ENCODE measurements at places on chromosomes 16 and 17.
A peak's percentile ranks its signal among the peaks of the same experiment; 100 is the strongest.

DNA sequence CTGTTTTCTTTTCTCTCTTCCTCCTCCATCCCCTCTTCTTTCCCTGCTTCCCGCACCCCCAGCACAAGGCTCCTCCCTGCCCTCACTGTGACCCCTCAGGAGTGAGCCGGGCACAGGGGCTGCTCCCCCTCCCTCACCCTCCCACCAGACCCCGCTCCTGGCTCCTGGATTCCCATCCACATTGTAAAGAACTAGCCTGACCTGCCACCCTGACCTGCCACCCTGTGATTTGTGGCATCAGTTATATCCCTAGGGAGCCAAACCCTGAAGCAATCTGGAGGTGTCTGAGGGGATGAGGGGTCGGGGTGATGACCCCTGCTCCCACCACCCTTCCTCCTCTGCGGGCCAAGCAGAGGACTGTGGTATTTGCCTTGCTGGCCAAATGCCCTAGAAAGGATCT lies 98.0 kb upstream of the LHX1 start:
- DNase-seq: no peak

- DNase-seq: no peak
Measured at GRCh38 chr16:88005181-88005581, 53.9 kb downstream of the BANP start.

DNA sequence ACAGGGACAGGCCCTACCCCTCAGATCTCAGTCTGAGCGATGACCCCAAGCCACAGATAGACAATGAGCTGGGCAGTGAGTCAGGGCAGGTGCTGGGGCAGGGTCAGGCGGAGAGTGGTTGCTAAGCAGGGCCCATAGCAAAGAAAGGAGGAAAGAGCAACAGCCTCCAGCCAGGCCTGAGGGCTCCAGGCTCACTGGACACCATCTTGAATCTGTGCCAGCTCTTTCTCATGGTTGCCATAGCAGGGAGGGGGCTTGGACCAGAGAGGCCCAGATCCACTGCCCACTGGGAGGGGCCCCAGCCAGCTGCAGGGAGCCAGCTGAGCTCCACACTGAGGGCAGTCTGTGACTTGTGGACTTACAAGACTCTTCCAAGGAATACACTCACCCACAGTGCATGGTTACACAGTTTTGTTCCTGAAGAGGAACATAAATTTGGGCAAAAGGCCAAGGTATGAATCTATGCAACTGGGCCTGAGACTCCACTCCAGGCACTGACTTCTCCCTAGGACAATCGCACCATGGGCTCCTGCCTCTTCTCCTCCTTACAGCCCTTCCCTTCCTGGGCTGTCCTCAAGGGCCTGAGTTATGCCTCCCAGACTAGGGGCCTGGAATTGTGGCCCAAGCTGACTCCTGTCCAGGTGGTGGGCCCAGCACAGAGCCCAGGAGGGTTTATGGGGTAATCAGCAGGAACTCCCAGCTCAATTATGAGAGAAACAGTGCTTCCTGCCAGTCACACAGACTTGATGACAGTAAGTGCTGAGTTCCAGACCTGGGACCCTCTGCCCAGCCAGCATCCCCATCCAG lies 59.9 kb downstream of the BEAN1 start:
- no peak for DNase-seq

GRCh38 chr17:42667088-42667951 lies 8.2 kb downstream of the TUBG2 start:
- no peak for DNase-seq

DNA sequence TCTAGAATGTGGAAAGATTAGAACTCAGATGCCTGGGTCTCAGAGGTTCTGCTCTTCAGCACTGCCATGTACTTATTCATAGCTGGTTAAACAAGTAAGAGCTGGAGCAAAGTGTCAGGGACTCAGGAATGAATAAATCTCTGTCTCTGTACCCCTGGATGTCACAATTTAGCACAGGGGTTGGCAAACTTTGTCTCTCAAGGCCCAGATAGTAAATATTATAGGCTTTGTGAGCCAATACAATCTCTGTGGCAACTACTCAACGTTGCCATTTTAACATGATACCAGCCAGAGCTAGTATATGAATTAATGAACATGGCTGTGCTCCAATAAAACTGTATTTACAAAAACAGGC lies 220.3 kb upstream of the MON1B start:
- no peak for DNase-seq

DNA sequence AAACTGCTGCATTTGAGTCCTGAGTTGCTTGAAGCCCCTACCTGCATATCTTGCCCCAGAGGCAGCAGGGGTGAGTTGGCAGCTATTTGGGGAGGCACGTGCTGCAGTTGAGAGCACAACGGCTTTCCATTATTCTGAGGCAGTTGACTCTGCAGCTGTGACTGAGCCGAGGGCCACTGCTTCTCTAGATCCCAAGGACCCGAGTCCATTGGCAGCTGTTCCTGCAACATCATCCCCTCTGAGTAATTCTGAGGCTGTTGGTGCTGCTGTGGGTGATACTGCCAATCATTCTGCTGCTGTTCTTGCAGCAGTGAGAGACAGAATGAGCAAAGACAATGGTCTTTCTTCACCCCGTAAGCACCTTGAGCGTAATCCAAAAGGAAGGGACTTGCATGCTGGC lies 12.7 kb downstream of the TERF2IP start:
- DNase-seq: no peak

DNA sequence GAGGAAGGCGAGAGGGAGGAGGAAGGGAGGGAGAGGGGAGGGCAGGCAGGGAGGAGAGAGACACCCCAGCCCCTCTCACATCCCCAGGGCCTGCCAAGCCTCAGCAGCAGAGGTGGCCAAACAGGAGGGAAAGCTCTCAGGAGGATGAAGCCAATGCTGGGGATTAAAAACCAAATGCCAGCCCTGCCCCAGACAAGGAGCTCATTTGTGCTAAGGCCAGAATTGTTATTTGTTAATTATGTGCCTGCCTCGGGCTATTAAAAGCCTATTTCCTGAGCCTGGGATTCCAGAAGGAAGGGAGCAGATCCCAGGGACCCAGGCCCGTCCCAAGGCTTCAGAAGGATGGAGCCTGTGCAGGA lies 27.9 kb upstream of the GINS2 start:
- no peak for DNase-seq

DNA sequence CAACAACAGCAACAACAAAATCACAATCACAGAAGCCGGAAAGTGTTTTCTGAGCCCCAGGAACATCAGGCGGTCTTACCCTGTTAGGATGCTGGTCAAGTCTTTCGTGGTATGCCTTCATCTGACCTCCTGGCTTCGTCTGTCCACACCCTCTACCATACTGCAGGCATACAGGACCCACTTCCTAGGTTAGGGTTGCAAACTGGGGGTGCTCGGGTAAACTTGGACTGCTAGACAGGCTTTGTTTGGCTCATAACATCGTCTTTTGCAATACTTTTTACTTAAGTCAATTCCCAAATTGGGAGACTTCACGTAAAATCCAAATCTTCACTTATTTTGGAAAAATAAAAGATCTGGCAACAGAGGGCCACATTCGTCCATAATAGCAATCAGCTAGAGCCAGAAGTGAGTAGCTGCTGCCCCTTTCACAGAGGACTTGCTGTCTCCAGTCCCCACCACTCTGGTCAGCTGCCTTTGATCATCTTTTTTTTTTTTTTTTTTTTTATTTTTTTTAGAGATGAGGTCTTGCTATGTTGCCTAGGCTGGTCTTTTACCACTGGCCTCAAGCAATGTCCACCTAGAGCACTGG lies 30.0 kb downstream of the CHD9 start:
- no peak for DNase-seq

GRCh38 chr16:70481929-70482536 lies 27.6 kb downstream of the FCSK start:
- DNase-seq: no peak

- DNase-seq: peak; percentile 11
Measured at GRCh38 chr16:55257966-55258613, 65.9 kb upstream of the IRX6 start.

- DNase-seq: peak; percentile 73
Measured at GRCh38 chr16:27401768-27402568, at the start of gene IL21R. Gene IL21R (plus strand): TSS chr16:27402174. CDS start chr16:27430072, 27,898 bp downstream.

- DNase-seq: no peak
Measured at GRCh38 chr17:28526381-28526780, 20.2 kb downstream of the FOXN1 start.

DNA sequence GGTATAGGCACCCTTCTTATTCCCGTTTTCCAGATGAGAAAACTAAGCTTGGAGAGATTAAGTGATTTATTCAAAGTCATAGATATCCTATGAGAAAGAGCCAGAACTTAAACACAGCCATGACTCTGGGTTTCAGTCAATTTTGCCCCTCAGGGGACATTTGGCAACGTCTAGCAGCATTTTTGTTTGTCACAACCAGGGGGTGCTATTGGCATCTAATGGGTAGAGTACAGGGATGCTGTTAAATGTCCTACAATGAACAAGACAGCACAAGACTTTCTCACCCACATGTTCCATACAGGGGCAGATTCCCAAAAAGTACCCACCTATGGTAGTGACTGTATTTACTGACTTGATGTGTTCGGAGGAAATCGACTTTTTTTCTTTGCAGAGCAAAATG lies 4.8 kb upstream of the SHISA9 start:
- DNase-seq: no peak

DNA sequence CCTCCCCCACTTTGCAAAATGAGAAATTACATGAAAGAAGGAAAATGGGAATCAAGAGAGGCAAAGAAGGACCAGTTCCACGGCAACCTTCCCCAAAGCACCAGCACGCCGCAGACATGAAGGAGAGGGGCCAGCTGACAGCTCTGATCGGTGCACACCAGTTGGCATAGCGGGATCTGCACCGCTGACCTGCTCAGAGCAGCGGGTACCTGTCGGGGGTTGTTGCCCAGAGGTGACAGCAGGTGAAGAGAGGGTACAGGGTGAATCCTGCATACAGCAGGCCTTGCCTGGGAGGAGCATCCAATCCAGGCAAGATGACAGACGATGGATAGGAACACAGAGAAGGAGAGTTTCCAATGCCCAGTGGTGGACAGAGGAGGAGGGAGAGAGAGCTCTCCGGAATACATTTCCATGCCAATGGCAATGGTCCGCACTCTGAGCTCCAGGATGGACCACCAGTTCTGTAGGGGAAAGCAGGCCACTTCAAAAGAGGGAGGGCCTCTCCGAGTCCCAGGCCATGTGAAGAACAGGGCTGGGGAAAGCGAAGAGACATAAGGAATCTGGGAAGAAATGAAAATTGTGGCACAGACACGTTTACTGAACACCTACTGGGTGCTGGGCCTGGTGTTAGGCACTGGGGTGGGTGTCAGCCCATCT lies 24.0 kb downstream of the CEP295NL start:
- DNase-seq: no peak

GRCh38 chr17:45785480-45786193 lies 1.5 kb downstream of the CRHR1 start:
- DNase-seq: no peak

- DNase-seq: no peak
Measured at GRCh38 chr16:81495321-81496234, 51.0 kb downstream of the CMIP start.

GRCh38 chr16:31529108-31529936 lies 1.6 kb downstream of the AHSP start:
- DNase-seq: no peak

- DNase-seq: no peak
Measured at GRCh38 chr16:10076037-10076436, 106.2 kb downstream of the GRIN2A start.

- DNase-seq: no peak
Measured at GRCh38 chr17:63173903-63174302, 207.9 kb downstream of the TANC2 start.

DNA sequence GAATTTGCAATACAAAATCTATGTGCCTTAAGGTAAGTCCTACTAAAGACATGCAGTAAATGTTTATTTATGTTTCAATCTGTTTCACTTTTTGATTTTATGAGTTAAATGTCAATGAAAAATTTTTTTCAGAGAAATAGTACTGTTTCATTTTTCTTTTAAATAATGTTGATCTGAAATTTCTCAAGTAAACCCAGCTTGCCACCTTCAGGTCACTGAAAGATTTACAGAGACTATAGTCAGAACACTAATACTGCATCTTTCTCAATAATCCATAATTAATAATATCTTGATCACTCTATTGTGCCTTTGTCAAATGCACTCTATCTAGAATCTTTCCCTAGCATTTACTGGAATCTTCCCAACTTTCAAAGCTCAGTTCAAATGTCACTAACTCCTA lies 6.5 kb upstream of the DHX40 start:
- no peak for DNase-seq

GRCh38 chr16:67942200-67942509 lies 1.8 kb downstream of the LCAT start:
- DNase-seq: no peak

DNA sequence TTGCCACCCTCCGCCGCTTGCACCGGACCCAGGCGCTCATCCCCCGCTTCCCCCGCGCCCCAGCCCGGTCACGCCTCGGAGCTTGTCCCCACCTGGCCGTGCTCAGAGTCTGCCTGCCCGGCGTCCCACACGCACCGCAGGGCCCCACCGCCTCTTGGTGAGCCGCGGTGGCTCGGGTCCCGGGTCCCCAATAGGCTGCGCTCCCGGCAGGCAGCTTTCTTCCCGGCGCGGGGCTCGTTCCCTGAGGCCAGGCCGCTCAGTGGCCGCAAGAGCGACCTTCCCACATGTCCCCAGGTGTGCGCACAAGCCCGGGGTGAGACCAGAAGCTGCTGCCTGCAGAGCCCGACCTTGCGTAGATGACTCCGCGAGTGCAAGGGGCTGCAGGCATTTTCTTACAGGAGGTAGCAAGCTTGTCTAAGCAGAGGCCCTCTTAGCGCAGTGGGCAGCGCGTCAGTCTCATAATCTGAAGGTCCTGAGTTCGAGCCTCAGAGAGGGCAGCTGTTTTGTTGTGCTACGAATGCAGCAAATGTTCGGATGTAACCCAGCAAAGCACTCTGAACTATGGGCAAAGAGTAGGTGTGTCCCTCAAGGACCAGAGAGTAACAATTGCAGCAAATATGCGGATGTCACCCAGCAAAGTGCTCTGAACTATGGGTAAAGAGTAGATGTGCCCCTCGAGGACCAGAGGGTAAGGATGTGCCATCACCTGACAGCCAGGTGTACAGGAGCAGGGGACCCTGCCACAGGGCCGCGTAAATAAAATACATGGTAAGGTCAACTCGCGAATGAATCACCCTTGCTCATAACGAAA lies 15.6 kb downstream of the TLE7 start:
- DNase-seq: peak; percentile 28

DNA sequence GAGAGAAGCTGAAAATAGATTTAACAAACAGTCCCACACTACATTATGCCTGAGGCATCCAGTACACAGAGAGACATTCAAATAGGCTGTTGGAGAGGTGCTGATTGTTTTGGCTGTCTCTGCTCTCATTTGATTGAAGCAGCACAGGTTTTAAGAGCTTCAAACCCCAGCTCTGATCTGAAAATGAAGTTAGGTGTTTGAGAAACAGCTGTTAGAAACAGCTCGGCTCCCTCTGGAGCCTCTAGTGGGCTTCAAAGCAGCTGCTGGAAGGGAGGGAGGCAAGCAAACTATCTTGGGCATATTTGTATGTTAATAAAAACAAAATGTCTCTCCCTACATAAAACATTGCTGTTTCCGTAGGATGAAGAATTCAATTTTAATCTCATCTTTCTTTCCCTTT lies 607.3 kb upstream of the GOT2 start:
- no peak for DNase-seq
